ENCODE measurements at places on chromosomes 5 and 9.

DNA sequence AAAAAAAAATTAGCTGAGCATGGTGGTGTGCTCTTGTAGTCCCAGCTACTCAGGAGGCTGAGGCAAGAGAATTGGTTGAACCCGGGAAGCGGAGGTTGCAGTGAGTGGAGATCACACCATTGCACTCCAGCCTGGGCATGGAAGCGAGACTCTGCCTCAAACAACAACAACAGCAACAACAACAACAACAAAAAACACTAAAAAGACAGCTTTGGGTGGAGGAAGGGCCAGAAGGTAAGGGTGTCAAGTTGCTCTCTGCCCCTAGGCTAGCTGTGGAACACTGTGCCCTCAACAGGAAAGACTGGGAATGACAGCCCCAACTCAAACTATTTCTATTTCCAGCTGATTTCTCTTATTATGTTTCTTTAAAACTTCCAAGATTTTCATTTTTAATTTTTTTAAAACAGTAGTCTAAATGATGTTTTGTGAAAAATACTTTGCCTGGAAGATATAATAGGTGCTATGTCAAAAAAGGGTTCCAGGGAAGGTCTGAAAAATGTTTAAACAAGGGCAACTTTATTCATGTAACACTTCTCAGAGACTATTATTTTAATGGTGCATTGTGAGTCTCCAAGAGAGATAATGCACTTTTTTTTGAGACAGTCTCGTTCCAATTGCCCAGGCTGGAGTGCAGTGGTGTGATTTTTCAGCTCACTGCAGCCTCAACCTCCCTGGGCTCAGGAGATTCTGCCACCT is 29.9 kb downstream of the CLINT1 start:
- DNase-seq = no peak

DNA sequence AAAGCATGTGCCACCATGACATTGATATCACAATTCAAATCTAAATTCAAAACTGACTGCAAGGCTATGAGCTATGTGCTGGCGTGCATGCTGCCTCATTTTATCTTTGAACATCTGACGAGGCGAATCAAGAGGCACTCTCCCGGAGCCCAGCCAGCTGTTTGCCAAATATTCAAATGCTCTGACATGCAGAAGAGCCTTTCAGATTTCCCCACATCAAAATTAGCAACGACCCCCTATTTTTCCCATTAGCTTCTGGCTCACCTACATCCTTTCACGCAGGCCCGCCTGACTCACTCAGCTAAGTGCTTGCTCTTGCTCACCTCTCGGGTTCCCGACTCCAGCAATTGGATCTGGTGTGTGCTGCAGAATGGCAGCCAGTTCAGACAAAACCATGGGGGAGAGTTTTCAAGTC is 159.0 kb downstream of the NR2F1-AS1 start:
- DNase-seq = no peak

DNA sequence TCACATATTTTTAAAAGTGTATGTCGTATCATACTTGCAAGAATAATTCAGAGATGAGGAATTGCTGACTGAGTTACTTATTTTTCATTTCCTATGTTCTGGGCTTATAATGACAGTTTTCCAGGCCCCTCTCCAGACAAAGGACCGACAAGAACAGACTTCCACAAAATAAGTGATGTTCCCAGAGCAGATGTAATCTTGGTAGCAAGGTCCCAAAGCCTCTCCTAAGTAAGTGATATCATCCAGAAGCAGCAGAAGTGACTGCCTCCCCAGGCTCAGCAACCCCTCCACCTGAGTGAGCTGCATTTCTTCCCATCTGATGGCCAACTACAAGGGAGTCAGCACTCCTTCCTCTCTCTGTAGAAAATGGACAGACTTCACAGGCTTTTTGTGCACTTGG is 57.1 kb downstream of the SEMA6A start:
- DNase-seq = no peak

- no peak for DNase-seq
Measured at GRCh38 chr5:136886608-136887007, 521.3 kb upstream of the TRPC7 start.

DNA sequence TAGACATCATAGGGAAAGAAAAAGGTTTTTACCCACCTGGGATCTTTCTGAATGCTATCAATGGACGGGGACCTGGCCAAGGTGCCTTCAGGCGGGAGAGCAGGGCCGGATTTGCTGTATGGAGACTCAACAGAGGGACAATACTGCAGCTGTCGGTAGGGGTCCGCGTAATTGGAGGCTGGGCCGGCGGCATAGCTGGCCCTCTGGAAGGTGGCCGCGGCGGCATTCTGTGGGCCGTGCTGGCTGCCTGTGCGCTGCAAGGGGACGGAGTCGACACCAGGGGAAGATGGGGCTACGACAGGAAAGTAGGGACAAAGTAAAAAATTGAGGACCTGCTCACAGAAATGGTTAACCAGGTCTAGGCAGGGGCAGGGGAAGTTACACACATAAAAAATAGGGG is 557.9 kb downstream of the CTNND2 start:
- no peak for DNase-seq

- DNase-seq = no peak
Measured at GRCh38 chr9:87436716-87437115, 61.0 kb upstream of the DAPK1 start.

DNA sequence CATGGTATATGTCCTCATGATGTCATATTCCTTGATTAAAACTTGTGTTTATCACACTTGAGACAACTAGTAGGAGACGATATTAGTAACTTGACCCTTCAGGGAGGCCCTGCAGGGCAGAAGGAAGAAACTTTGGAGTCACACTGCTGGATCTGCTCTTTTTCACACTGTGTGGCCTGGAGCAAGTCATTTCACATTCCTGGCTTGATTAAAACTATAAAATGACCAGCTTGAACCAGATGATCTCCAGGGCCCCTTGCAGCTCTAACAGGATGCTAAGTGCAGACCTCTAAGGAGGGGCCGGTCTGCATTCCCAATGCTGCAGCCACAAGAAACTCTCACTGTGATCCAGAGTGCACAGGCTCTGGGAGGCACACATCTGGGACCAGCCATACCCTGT is 146.4 kb upstream of the ZNF366 start:
- no peak for DNase-seq

- no peak for DNase-seq
Measured at GRCh38 chr9:90974016-90974415, 172.4 kb downstream of the SYK start.

DNA sequence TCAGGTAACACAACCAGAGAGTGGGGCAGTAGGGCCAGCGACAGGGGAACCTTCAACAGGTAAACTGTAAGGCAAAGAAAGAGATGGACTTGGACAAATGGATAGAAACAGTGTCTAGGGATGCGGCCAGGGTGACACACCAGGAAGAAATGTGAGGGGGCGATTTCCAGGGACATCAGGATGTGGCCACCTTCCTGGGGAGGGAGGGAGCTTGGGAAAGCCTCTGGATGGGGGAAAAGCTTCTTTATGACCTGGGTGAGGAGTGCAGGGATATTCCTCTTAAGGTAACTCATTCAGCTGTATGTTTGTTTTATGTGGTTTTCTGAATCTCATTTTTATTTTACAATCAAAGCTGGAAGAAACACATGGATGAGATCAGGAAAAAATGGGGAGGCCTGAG is 11.9 kb upstream of the NXNL2 start:
- no peak for DNase-seq

- no peak for DNase-seq
Measured at GRCh38 chr5:175336781-175337180, 107.2 kb downstream of the DRD1 start.

DNA sequence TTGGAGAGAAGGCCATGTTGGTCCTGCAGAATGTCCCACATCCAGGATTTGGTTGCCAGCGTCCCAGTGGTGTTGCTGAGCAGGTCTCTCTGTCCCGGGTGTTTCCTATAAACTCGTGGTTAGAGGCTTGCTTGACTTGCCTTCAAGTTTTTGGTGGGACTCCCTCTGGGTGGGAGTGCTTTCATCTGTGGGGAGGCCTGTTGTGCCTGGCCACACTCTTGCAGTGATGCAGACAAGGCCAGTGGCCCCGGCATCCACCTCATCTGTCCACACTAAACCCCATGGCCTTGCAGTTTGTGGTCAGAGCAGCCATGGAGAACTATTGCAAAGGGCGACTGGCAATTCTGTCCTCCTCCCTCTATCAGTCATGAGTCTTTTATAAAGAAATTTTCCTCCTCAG is 71.8 kb downstream of the PHF2 start:
- DNase-seq = no peak

- no peak for DNase-seq
Measured at GRCh38 chr9:23702311-23702922, 123.6 kb downstream of the ELAVL2 start.

DNA sequence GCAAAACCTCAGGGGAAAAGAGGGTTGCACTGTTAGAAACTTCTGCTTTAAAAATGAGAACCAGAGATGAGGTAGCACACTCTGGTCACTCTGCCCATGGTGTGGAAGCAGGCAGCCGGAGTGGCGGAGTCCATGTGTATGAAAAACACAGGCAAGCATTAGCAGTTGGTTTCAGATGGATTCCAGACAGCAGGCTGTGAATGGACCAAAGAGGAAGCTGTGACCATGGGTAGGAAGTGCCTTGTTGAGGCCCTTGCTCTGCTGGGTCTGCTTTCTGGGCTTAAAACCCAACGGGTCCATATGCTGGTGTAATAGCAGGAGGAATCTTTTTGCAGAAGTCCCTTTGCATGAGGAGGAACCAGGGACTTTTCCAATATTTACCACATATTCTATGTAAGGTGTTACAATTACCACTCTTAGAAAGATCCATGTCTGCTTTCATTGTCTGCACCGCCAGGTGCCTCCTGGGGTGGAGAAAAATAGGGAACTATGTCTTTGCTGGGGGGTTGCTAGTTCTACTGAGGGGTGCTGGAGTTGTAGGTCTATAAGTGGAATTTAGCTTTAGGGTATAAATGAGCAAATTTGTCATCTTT is 77.0 kb downstream of the ANKRD55 start:
- DNase-seq = no peak

GRCh38 chr5:73922875-73923557 is 297.0 kb downstream of the ARHGEF28 start:
- no peak for DNase-seq
